ENCODE measurements at places on chromosomes 16 and 17.

DNA sequence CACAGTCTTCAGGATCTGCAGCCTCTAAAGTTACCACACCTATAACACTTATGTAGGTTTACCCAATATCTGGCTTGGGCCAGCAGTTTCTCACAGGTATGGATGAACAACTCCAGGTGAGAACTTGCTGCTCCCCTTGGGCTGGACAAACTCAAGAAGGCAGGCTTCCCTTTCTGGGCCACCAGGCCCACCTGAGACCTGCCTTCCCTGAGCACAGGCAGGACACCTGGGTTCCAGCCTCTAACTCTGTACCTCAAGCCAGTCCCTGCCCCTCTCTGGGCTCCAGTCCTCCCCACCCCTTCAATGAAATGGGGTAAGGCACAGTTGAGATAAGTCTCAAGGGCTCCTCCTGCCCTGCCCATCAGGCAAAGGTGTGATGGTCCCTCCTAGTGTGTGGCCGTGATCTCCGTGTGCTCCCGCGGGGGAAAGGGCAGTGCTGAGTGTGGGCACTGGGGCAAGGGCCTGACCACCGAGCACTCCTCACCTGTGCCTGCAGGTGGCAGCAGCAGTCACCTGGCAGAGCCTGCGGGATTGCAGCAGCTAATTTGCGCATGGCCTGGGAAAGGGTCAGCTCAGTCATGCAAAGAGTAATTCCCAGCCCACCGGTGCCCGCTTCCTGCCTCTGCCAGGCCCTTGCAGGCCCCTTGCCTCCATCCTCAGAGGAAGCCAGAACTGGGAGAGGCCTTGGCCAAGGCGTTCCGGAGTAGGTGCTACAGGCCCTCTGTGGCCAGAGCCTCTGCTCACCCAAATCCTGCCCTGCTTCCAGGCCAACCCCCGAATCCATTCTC lies 28.2 kb upstream of the ADGRG1 start:
- DNase-seq: peak; percentile 42

DNA sequence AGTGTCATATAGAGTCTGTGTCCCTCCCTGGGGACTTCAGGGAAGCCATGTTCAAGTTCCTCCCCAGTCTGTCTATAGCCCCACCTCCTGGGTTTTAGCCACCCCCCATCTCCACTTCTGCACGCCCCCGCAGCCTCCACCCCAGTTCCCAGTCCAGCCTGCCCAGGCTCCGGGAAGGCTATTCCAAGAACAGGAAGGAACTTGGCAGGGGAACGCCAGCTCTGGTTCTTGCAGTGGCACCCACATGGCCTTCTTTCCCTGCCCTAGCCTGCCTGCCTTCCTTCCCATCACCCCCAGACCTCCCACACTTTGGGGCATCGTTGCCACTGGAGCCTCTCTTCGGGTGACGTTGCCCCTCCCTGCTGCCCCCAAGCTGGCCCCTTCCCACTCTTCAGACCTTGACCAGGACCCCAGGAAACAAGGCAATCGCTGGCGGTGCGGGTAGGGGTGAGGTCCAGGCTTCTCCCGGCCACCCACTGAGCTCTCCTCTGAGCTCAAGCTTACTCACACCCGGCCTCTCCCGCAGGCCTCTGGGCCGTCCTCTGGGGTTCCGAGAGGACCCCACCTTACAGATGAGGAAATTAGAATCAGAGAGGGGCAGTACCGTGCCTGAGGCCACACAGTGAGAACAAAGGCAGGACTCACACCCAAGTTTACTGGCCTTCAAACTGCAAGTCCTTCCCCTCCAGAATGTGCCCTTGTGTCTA lies 9.2 kb upstream of the CES4A start:
- DNase-seq: no peak

DNA sequence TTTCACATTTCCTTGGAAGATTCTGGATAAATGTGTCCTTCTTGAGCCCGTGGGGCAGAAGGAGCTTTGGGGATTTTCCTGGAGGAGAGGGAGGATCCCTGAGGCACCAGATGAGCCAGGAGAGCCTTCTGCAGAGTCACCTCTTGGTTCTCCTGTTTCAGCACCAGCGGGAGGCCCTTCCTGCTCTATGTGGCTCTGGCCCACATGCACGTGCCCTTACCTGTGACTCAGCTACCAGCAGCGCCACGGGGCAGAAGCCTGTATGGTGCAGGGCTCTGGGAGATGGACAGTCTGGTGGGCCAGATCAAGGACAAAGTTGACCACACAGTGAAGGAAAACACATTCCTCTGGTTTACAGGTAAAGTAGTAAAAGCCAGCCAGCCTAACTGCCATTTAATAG lies 77.1 kb downstream of the ARSG start:
- no peak for DNase-seq

GRCh38 chr17:17728550-17729251 lies 47.4 kb downstream of the RAI1 start:
- no peak for DNase-seq

- peak; percentile 64 for DNase-seq
These were observed 20.9 kb downstream of the COIL start for GRCh38 chr17:56939869-56940484.

DNA sequence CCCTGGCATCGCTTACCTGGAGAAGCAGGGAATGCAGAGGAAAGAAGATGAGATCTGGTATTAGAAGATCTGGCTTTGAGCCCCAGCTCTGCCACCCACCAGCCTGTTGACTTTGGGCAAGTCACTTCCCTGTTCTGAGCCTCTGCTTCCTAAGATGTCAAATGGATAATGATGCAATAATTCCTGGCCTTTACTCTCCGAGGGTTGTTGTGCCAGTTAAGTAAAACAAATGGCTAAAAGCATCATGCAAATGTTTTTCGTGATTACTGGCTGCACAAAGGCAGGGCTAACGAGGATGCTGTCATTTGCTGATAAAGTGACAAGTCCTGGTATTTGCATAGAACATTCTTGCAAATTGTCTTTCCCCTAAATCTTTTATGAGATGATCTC lies 1.3 kb upstream of the ZNF821 start:
- no peak for DNase-seq

- no peak for DNase-seq
These were observed 61.5 kb downstream of the CCT6B start for GRCh38 chr17:34899643-34900291.

DNA sequence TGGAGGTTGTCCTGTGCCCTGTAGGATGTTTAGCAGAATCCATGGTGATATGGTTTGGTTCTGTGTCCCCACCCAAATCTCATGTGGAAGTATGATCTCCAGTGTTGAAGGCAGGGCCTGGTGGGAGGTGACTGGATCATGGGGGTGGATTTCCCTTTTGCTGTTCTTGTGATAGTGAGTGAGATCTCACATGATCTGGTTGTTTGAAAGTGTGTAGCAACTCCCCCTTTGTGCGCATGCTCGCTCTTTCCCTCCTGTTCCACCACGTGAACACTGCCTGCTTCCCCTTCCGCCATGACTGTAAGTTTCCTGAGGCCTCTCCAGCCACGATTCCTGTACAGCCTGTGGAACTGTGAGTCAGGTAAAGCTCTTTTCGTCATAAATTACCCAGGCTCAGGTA lies 61.9 kb downstream of the ARHGAP17 start:
- no peak for DNase-seq

GRCh38 chr17:20267459-20267842 lies 199.9 kb downstream of the LGALS9B start:
- no peak for DNase-seq

- no peak for DNase-seq
These were observed 765 bp upstream of the ADORA2B start for GRCh38 chr17:15943971-15944758.

GRCh38 chr16:74186561-74186971 lies 110.0 kb upstream of the PSMD7 start:
- peak; percentile 83 for DNase-seq

GRCh38 chr17:76003915-76004314 lies 3.3 kb downstream of the CDK3 start:
- peak; percentile 68 for DNase-seq

DNA sequence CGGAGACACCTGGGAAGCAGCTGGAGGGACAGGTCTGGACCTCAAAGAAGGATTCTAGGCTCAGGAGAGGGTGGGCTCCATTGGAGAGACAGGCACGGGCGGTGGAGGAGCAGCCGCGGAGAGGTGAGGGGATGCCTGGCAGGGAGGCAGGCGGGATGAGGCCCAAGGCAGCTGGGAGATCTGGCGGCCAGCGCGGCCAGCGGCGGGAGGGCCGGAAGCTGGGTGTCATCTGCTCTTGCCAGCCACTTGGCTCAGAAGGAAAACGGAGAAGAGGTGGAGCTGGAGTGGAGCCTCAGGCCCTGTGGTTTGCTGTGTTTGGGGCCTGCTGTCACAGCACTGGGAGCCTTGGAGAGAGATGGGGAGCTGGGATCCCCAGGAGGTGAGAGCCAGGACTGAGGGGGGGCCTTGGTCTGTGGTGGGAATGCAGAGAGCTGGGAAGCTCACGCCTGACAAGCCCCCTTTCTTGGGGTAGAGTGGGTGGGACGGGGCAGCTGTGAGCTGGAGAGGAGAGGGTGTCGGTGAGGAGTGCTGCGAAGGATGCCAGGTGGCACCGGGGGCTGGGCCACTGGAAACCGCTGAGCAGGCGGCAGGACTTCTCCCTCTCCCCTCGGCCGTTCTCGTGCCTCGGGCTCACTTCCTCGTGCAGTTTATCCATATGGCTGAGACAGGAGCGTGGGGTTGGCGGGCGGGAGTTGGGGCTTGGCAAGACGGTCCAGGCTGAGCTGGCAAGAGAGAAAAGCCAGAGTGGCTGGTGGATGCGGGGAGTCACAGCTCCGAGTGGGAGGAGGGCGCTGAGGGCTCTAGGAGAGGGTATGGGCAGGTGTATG lies 8.0 kb downstream of the TBC1D24 start:
- DNase-seq: peak; percentile 59

- peak; percentile 63 for DNase-seq
These were observed 1.8 kb downstream of the GJD3 start for GRCh38 chr17:40362696-40363110.

DNA sequence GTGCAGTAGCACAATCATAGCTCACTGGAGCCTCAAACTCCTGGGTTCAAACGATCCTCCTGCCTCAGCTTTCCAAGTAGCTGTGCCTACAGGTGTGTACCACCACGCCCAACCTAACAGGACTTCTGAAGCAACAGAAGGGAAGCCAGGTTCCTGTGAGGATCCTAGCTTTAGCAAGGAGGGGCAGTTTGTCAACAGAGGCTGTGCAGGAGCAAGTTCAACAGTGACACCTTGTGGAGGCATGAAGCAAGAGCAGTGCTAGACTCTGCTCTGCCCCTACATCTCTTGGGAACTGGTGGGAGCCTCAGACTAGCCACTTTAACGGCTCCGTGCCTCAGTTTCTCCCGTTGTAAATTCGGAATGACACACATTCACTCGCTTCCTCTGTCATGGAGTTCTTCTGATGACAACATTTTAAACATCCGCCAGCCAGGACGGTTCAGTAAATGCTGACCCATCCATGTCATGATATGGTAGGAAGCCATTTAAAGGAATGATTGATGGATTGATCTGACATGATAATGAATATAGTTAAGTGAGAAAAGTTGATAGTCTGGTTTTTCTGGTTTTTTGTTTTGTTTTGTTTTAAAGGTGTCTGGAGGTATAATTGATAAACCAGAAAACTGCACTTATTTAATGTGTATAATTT lies 218.7 kb downstream of the MRTFB start:
- peak; percentile 55 for DNase-seq

DNA sequence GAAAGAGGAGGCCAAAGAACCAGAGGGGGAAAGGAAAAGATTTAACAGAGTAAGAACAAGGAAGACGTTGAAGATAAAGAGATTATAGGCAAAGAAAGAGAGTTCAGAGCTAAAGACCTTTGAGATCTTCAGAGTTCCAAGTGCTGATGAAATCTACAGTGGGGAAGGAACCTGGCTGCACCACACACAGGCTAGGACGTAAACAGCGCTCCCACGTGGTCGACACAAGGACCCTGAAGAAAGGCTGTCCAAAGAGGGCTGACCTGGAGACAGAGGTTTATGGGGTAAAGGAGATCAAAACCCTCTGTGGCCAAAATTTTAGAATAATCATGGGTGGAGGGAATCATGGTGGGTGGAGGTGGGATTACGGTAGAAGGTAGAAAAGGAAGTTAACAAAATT lies 121.6 kb downstream of the PMP22 start:
- no peak for DNase-seq

DNA sequence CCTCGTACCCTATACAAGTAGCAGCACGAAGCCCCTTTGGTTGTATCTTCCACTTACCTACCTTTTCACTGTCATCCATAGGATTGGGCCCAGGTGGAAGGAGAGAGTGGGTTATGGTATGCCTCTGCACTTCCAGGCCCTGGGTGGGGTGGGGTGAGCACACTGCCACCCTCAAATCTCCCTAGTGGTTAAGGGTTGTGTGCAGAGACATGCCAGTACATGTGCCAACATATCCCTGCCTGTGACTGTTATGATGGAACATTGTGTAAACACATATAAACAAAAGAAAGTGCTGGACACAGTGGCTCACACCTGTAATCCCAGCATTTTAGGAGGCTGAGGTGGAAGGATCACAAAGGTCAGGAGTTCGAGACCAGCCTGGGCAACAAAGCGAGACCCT lies 11.1 kb downstream of the HROB start:
- DNase-seq: no peak

- DNase-seq: no peak
These were observed 82.4 kb downstream of the PLCG2 start for GRCh38 chr16:81861503-81861902.

DNA sequence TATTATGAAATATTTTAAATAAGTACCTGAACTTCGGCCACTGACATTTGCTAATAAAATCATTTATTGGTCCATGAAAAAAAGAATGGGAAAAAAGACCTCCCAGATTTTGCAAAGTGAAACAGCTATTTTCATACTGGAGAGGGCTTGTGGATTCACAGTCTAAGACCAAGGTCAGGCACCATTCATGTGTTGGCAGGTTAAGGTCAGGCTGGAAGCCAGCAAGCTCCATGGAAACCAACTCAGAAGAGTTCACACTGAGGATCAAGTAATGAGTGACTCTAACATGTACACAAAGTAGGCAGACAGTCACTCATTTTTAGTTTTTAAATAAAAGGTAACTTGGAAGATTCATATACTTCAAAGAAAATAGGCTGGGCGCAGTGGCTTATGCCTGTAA lies 3.4 kb downstream of the DNAJA2 start:
- peak; percentile 14 for DNase-seq

DNA sequence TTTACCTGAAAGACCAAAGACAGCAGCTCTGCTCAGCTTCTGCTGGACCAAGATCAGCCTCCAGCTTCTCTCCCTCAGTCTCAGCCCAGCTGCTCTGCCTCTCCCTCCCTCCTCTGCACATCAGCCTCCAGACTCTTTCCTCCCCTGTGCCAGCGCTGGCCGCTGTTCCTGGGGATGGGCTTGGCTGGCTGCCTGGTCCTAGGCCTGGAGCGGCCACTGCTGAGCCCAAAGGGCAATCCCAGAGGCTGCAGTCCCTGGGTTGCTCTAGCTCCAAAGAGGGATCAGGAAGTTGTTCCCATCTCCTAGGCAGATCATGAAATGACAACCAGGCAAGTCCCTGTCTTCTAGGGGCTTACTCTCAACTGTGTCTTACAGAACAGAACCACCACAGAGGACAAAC lies 31.3 kb downstream of the DCUN1D3 start:
- peak; percentile 77 for DNase-seq

GRCh38 chr17:82008258-82008940 lies 14.3 kb downstream of the CENPX start:
- DNase-seq: no peak

Data from fibroblast of mammary gland (primary cell).